ENCODE measurements at places on chromosomes 3 and 15. TPM values are rescaled to one million over a fixed set of nuclear protein-coding genes. Genes with fewer than 3 reads are reported as not detected.

LRRIQ4 gene
- total RNA-seq = 1.6 TPM

PDZRN3 gene
- total RNA-seq = 35.5 TPM

CACNA1D gene
- 30.9 TPM for total RNA-seq

ZBBX gene
- total RNA-seq = 18.9 TPM

WDR49 gene
- total RNA-seq = 34.6 TPM

ZBED2 gene
- total RNA-seq = not detected

EFHB gene
- 1.6 TPM for total RNA-seq
